HCEC 1CT (cell line): ENCODE measurements at places on chromosomes 2 and 18.

DNA sequence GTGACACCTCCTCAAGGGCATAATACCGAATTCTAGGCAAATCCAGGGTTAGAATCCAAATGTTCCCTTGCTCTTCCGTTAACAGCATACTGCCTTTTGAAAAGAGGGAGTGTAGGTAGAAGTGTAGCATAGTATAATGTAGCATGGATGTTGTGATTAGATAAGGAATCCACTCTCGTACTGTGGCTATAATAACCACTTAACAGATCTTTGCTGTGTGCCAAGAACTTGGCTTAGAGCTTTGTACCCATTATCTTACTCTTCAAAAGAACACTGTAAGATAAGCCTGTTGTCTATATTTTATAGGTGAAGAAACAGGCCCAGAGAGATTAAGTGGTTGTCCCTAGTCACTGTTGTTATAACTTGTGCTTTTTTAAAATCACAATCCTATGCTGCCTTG is 24.2 kb downstream of the WDR75 start:
- no peak for DNase-seq

GRCh38 chr2:236568922-236569572 is 578 bp upstream of the ACKR3 start:
- no peak for DNase-seq

DNA sequence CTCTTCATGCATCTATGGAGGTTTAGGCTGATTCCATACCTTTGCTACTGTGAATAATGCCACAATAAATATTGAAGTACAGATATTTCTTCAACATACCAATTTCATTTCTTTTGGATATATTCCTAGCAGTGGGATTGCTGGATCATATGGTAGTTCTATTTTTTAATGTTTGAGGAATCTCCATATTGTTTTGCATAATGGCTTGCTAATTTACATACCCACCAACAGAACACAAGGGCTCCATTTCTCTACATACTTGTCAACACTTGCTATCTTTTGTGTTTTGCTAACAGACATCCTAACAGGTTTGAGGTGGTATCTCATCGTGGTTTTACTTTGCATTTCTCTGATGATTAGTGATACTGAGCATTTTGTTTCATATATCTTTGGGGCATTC is 253.2 kb downstream of the ZNF804A start:
- DNase-seq = no peak

DNA sequence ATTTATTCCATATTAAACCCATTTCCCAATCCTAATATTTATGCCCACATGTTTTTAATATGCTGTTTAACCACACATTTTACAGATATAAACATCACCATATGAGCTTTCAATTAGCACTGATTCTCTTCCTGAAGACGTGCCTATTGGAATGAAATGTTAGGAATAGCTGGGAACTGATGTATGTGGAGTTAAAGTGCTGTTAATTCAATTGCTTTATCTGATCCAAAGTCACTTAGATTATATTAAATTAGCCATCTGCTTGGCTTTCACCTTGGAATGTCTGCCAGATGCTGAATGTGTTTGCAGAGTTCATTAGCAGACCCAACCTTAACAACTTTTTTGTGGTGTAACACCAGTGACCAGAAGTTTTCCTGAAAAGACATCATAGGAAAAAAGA is 942.9 kb upstream of the KLHL29 start:
- no peak for DNase-seq

GRCh38 chr2:44055229-44055628 is 59.4 kb upstream of the LRPPRC start:
- no peak for DNase-seq

GRCh38 chr2:178787934-178788333 is 19.3 kb downstream of the TTN start:
- DNase-seq = no peak

- no peak for DNase-seq
Observed at GRCh38 chr2:46800625-46801349, 114.8 kb downstream of the MCFD2 start.
